ENCODE measurements at places on chromosomes 4 and X. TPM values are rescaled to one million over a fixed set of nuclear protein-coding genes. Genes with fewer than 3 reads are reported as not detected.

Gene PNMA5
- not detected for total RNA-seq

Gene TNIP3
- total RNA-seq: 7.4 TPM

GRCh38 chr4:113031212-113031611 lies 18.2 kb upstream of the ANK2 start:
- no peak for DNase-seq

GRCh38 chr4:185500035-185500434 lies 28.5 kb upstream of the CCDC110 start:
- no peak for DNase-seq

DNA sequence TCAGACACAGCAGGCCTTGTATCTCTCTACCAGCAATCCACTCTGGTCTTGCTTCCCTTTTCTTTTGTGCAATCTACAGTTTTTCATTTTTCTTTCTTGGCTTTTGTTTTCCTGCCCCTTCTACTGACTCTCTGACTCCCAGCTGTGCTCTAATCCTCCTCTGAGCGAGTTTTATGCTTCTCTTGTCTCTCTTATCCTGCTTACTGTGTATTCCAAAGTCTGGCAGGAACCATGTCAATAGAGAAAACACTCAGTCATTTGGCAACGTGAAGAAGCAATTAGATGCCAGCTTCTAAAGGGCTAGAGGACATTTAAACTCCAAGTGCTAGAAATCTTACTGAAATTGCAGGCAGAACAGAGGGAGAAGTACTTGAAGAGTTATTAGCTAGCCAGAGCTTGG lies 984.6 kb upstream of the TENM3 start:
- no peak for DNase-seq

GRCh38 chr4:6198768-6199421 lies 1.5 kb downstream of the JAKMIP1 start:
- no peak for DNase-seq
